ENCODE measurements at places on chromosomes 1 and 21.

GRCh38 chr1:172356620-172357019 lies 63.9 kb upstream of the C1orf105 start:
- DNase-seq: no peak

GRCh38 chr1:25068316-25068715 lies 138.2 kb upstream of the RUNX3 start:
- no peak for DNase-seq

- DNase-seq: no peak
These were observed 37.3 kb downstream of the C1orf21 start for GRCh38 chr1:184424157-184424556.

DNA sequence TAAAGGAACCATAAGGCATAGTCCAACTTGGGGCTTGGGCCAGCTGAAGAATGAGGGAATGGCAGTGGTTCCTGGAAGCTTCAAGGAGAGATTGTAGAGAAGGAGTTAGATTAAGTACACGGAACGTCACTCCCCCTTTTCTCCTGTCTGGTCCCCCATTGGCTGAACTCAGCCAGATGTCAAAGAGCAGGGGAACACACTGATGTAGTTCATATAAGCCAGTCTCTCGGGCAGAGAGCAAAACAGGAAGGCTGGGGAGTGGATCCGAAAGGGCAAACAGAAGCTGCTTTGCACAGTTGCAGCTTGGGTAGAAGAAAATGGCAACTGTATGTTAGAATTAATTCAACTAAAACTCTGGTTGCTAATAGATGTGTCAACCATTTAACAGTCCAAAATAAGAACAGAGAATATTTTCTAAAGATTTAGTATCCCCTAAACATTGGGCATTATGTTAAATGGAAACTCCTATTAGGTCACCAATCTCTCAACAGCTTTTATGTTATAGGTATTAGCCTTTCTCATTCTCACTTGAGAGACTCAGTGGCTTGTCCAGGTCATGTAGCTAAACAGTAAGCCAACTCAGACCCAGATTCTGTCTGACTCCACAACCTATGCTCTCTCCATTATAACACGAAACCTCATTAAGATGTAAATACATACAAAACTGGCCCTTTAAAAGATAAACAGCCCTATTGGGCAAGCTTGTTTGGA lies 600.7 kb upstream of the USP24 start:
- DNase-seq: no peak

GRCh38 chr1:110829955-110830553 lies 42.9 kb upstream of the CD53 start:
- DNase-seq: no peak
